ENCODE measurements at places on chromosomes 7 and 10. TPM values are rescaled to one million over a fixed set of nuclear protein-coding genes. Genes with fewer than 3 reads are reported as not detected.
A peak's percentile ranks its signal among the peaks of the same experiment; 100 is the strongest.

- peak; percentile 26 for DNase-seq
These were observed 83.6 kb downstream of the ICA1 start for GRCh38 chr7:8178353-8178752.

DNA sequence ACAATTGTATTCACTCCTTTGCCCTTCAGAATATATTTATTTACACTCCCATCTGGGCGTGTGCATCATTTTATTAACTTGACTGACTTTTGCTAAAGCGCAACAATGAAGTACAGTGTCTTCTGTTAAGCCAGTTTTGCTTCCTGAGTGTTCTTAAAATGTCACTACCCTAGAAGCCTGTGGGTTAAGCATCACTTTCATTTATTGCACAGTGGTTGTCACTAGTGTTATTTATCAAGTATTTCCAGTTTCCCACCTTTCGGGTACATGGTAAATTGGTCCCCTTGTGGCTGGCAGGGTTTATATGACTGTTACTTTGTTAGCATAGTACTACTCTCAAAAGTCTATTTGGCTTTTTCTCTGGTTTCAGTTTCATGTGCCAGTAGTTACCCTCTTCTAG, 3.3 kb downstream of the HILPDA start:
- no peak for DNase-seq

DNA sequence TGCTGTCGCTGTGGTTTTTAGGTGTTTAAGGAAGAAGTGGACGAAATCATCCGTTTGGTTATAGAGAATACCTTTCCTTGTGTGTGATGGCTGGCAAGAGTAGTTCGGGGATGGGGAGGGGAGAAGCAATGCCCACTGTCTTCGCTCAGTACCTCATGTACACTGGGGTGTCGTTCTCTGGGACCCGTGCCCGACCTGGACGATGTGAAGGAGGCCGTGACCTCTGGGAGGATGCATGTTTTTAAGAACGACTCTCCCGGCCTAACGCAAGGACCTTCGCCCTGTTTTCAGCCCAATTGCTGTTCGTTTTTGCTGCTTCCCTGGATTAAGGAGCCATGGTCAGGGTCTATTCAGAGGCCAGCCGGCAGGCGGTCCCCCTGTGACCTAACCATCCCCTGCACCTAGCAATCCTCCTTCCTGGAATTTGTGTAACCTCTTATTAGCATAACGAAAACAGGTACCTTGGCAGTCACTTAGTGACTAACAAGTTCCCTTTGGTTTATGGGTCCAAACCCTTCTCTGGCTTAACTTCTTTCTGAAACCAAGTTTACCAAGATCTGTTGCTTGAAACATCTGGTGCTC, 1.3 kb downstream of the NFE2L3 start:
- DNase-seq: no peak

NUTM2E gene
- total RNA-seq: 0.35 TPM

SFRP4 gene
- total RNA-seq: 55.4 TPM

PCLO gene
- 0.27 TPM for total RNA-seq

Measured in muscle of leg (tissue), 16 donors.